ENCODE measurements at places on chromosomes 1 and 21. TPM values are rescaled to one million over a fixed set of nuclear protein-coding genes. Genes with fewer than 3 reads are reported as not detected.

Gene FAAH
- 19.0 TPM for total RNA-seq

Gene EPHA8
- total RNA-seq, result 15.2 TPM

Gene HHIPL2
- total RNA-seq, result 0.36 TPM

Gene CITED4
- total RNA-seq, result 2.0 TPM

Gene ADGRL2
- 416 TPM for total RNA-seq

Gene NBPF3
- total RNA-seq, result 13.5 TPM

Gene TSPAN1
- 1.00 TPM for total RNA-seq
